ENCODE measurements at places on chromosomes 1 and 21. TPM values are rescaled to one million over a fixed set of nuclear protein-coding genes. Genes with fewer than 3 reads are reported as not detected.

GRCh38 chr1:37930246-37931101 lies 16.4 kb downstream of the INPP5B start:
- H3K4me1 ChIP-seq, result no peaks in the 10 kb centered on the region
- H3K4me3 ChIP-seq, result peak overlapping the region; percentile 68
- no peaks in the 10 kb centered on the region for H3K27me3 ChIP-seq
- no peaks in the 10 kb centered on the region for H3K36me3 ChIP-seq

- H3K27me3 ChIP-seq, result no peaks in the 10 kb centered on the region
- no peaks in the 10 kb centered on the region for H3K4me1 ChIP-seq
- DNase-seq, result no peak
- no peak overlapping the region for H3K27ac ChIP-seq
- no peaks in the 10 kb centered on the region for H3K36me3 ChIP-seq
- no peak overlapping the region for H3K4me3 ChIP-seq
These were observed 32.6 kb upstream of the CCDC190 start for GRCh38 chr1:162893612-162893908.

- H3K4me1 ChIP-seq, result no peaks in the 10 kb centered on the region
- H3K27ac ChIP-seq, result no peak overlapping the region
These were observed 113.1 kb upstream of the KRTAP19-8 start for GRCh38 chr21:31151156-31152045.

DNA sequence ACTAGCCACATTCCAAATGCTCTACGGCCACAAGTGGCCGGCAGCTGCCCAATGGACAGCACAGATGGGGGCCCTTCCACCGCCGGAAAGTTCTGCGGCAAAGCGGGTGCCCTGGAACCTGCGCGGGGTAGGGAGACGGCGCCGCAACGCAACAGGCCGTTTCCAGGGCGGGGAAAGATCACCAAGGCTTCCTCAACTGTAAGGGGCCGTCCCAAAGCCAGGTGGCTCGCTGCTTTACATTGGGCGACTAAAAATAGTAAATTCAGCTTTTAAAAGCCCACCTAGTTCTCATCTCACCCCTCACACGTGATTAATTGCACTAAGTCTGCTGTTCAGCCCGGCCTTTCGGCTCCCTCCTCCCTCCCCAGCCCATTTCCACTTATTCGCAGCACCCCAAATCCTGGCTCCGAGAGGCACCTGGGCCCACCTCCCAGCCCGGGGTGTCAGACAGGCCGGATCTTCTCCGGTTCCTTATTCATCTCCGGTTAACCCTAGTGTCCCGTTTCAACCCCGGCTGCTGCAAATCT lies 643 bp downstream of the CFAP298 start:
- H3K27ac ChIP-seq, result peak overlapping the region; percentile 95
- peak; percentile 17 for DNase-seq
- H3K27me3 ChIP-seq, result no peaks in the 10 kb centered on the region
- H3K36me3 ChIP-seq, result no peaks in the 10 kb centered on the region
- peak overlapping the region; percentile 61 for H3K4me3 ChIP-seq

DNA sequence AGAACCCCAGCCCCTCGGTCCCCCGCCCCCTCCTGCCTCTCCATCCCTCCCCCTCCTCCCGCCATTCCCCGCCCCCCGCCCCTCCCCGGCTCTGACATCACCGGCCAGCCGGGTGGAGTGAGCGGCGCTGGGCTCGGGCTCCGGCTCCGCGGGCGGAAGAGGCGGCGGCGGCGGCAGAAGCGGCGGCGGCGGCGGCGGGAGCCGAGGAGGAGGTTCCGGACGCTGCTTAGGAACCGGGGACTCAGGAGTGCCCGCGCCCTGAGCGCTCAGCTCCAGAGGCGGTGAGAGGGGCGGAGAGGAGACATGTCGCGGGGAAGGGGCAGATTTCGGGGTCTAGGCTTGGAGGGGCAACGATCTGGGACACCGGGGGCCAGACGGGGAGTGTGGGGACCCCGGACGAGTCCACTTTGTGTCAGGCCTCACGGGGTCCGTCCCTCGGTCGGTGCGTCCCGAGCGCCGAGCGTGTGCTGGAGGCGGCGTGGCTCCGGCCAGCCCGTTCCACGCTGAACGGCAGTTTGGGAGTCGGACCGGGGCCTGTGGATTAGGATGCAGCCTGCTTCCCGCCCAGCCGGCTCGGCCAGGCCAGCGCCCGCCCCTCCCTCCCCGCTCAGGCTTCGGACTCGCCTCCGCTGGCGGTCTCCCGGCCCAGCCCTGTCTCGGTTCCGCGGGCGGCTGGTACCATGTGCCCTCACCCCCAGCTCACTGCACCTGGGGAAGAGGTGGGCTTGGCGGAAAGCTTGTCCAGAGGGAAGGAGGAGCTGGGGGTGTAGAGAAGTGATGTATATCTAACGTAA lies at the start of gene PEA15:
TSS of gene PEA15 (plus strand) at position 143 of the 794 bp plus-strand sequence. CDS start 6,161 bp downstream, outside the sequence.
- H3K36me3 ChIP-seq, result no peaks in the 10 kb centered on the region
- peak within 1 kb of the TSS; percentile 91 for H3K4me3 ChIP-seq
- peaks cover 13% of the 10 kb centered on the region for H3K4me1 ChIP-seq
- peak; percentile 69 for DNase-seq
- H3K27me3 ChIP-seq, result no peaks in the 10 kb centered on the region

- no peaks in the 10 kb centered on the region for H3K4me1 ChIP-seq
- no peak overlapping the region for H3K4me3 ChIP-seq
- no peak for DNase-seq
- H3K27ac ChIP-seq, result peak overlapping the region; percentile 38
- no peaks in the 10 kb centered on the region for H3K36me3 ChIP-seq
- H3K27me3 ChIP-seq, result no peaks in the 10 kb centered on the region
These were observed 26.9 kb upstream of the SLC44A3 start for GRCh38 chr1:94793296-94793656.

DNA sequence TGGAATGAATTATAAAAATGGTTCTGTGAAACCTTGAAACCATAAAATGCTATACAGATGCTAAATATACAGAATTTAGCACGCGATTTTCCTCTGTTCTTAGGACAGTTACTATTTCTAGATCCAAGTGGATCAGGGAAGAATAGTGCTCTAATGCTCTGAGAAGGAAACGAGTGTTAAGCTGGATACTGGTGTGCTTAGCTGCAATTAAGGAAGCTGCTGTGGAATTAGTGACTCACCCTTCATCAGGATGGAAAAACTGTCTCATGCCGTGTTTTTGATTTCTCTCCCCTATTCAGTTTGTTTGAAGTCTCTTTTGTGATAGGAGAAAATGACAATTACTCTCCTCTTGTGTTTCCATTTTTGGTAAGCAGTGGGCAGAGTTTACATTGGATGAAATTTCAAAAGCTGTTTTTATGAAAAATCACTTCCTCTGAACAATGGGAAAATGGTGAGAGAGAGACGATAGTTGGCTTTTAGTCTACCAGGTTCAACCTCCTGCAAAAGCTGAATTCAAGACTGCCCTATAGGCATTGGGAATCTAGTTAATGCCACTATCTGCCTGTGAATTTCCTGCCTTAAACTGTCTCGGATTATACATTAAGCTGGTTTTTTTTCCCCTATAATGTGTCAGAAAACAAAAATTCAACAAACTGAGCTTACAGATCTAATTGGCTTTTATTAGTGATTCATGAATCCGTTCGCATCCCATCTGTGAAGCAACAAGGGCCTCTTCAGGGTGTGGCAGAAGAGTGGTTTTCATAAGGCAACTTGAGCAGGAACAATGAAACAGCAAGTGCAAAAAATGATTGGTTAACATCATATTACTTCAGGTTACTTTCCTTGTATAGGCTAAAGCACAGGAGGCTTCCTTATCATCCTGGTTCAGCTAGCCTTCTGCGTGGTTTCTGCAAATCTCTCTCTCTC lies 179.8 kb downstream of the ST6GALNAC3 start:
- no peaks in the 10 kb centered on the region for H3K27me3 ChIP-seq
- no peaks in the 10 kb centered on the region for H3K36me3 ChIP-seq
- no peak overlapping the region for H3K4me3 ChIP-seq
- H3K4me1 ChIP-seq, result no peaks in the 10 kb centered on the region
- no peak overlapping the region for H3K27ac ChIP-seq

DNA sequence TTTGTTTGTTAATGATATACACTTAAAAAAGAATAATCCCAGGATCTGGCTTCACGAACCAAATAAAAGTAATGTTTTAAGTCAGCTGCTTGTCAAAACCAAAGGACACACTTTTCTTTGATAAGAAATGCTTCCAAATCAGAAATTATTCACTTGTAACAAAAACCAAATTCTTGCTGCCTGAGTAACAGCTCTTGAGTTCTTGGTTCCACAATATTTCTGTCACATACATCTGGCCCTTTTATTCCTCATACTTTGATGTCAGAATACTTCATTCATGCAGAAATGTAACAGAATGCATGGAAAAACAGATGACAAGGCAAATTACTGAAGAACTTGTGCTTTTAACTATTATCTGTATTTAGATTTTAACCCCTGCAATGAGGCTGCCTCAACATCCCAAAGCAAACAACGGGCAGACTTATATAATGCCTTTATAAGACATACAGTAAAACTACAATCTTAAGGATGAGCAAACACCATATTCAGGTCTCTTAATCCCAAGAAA lies 1.5 kb downstream of the VAMP4 start:
- no peak overlapping the region for H3K4me3 ChIP-seq
- DNase-seq, result no peak
- no peaks in the 10 kb centered on the region for H3K4me1 ChIP-seq
- no peak overlapping the region for H3K27ac ChIP-seq
- H3K36me3 ChIP-seq, result no peaks in the 10 kb centered on the region

- no peaks in the 10 kb centered on the region for H3K36me3 ChIP-seq
- no peaks in the 10 kb centered on the region for H3K27me3 ChIP-seq
- no peak for DNase-seq
- no peak overlapping the region for H3K27ac ChIP-seq
- no peaks in the 10 kb centered on the region for H3K4me1 ChIP-seq
These were observed 66.4 kb downstream of the NTPCR start for GRCh38 chr1:233016798-233017197.

GRCh38 chr1:236209185-236209584 lies 66.8 kb downstream of the GPR137B start:
- H3K27ac ChIP-seq, result no peak overlapping the region
- H3K4me3 ChIP-seq, result no peak overlapping the region
- no peaks in the 10 kb centered on the region for H3K4me1 ChIP-seq
- no peak for DNase-seq
- H3K36me3 ChIP-seq, result no peaks in the 10 kb centered on the region
- H3K27me3 ChIP-seq, result no peaks in the 10 kb centered on the region

DNA sequence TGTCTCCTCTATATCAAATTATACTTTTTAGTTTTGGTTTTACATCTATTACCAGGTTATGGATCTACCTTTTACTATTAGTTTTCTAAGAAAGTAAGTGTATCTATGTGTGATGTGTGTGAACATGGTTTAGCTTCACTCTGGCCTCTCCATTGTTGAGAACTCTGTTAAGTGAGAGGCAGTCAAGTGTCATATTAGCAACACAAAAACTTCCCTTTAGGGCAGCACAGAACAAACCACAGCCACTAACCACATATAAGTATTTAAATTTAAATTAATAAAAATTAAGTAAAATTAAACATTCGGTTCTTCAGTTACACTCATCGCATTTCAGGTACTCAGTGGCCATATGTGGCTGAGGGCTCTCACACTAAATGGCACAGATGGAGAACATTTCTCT lies 96.6 kb downstream of the DPYD start:
- H3K27ac ChIP-seq, result no peak overlapping the region
- H3K27me3 ChIP-seq, result no peaks in the 10 kb centered on the region
- DNase-seq, result no peak
- no peaks in the 10 kb centered on the region for H3K36me3 ChIP-seq
- H3K4me1 ChIP-seq, result no peaks in the 10 kb centered on the region
- no peak overlapping the region for H3K4me3 ChIP-seq

DNA sequence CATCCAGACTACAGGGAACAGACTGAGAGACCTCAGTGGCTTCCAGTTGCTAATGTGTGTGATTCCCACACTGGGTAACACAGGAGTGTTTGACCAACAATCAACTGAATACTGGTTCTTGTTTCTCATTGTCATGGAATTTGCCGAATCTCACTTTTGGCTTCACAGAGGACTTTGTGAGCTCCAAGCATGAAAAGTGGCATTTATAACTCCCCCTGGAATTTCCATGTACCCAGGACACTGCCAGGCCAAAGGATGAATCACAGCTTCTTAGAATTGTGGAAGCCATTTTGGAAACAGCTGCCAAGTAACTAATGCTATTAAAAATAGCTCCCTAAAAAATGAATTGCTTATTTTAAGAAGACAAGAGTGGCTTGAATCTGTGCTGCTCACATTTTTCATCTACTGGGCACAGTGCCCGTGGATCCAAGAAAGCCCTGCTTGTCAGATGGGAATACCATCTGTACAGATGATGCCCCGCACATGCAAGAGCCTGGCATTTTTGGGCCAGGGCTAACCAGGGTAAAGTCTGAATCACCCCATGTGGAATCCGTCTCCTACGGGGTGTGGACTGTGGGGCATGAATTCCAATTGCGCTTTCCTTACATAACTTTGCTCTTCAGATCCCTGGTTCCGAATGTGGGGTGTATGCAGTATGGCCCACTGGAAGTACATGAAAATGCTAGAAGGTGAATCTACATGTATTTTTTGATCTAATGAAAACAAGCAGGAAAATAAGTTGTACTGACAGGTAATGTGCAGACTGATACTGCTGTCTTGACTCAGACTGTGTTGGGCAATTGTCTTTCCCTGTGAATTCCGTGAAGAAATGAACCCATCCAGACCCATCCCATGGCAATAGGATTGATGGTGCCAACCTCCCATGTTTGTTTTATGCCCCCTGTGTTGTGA lies 487.3 kb downstream of the SIPA1L2 start:
- H3K27ac ChIP-seq, result no peak overlapping the region
- no peaks in the 10 kb centered on the region for H3K4me1 ChIP-seq
- H3K36me3 ChIP-seq, result no peaks in the 10 kb centered on the region
- DNase-seq, result peak; percentile 21
- no peaks in the 10 kb centered on the region for H3K27me3 ChIP-seq
- H3K4me3 ChIP-seq, result no peak overlapping the region

DNA sequence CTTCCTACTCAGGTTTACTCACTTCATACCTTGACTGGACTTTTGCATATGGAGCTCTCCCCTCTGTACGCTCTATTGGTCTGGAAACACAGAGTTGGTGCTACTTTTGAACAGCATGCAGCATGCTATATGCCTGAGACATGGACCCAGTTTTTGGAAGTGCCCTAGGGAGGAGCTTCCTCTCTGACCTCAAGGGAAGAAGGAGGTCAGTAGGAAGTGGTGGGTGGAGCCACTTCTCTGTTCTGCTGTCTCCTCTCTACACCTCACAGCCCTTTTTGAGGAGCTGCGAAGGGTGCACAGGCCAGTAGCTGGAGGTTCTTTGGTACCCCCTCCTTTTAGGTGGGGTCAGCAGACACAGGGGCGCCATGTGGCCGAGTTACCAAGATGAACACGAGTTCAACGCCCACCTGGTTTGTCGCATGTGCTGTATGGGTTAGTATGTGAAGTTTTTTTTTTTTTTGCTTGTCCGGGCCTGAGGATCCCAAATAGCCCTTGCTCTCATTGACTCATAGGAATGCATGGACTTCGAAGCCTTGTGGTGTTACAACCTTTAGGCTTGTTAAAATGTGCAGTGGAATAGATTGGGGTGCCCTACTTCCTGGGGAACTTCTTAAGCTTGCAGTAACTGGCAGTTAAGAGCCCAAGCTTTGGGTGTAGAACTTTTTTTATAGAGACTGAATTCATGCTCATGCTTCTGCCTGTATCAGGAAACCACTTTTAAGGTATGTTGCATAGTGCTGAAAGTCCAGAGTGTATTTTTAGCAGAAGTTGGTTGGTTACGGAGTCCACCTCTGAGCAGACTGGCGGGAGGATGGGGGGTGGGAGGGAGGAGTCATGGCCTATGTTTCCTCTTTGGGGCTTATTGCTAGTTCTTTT lies 10.7 kb downstream of the MACF1 start:
- H3K4me1 ChIP-seq, result no peaks in the 10 kb centered on the region
- no peak overlapping the region for H3K27ac ChIP-seq
- H3K27me3 ChIP-seq, result no peaks in the 10 kb centered on the region
- no peaks in the 10 kb centered on the region for H3K36me3 ChIP-seq
- no peak for DNase-seq

Gene CLDN17
- not detected for total RNA-seq

Gene SLAMF6
- total RNA-seq, result 0.64 TPM

Gene TCHHL1
- total RNA-seq, result not detected
